Activated T-helper 1 cell treated with anti-CD3 and anti-CD28 coated beads, Interleukin-2, amount 50 U/mL, for 16 hours (primary cell): ENCODE measurements at places on chromosomes 4 and X.

DNA sequence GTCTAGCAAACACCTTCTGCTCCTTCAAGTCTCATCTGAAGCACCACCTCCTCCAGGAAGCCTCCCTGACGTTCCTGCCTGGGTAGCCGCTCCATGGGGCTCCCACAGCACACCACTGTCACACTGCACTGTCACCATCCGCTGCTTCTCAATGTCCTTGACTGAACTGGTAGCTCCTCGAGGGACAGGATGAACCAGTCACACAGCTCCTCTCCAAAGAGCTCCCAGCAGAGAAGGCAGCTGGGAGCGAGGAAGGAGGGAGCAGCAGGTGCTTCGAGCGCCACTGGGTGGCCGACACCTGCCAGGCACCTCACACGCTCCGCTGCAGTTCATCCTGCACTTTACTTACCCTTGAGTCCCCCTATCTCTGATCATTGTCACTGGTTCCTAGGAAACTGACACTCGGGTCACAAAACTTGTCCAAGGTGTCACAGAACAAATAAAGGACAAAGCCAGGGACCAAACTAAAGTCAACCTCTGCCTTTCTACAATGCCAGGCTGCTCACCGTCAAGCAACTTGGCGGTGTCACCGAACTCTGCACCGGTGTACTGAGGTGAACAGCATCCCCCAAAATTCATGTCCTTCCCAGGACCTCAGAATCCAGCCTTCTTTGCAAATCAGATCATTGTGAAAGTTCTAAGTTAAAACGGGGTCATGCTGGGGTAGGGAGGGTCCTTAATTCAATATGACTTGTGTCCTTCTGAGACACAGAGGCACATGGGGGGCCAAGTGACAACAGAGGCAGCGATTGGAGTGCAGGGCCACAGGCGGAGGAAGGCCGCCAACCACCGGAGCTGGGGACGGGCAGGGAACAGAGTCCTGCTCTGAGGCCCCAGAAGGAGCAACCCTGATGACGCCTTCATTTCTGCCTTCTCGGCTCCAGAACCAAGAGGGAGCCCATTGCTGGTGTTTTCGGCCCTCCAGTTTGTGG lies 5.5 kb upstream of the S100P start:
- no peak for DNase-seq

GRCh38 chrX:50514811-50515210 lies 44.2 kb upstream of the DGKK start:
- no peak for DNase-seq

DNA sequence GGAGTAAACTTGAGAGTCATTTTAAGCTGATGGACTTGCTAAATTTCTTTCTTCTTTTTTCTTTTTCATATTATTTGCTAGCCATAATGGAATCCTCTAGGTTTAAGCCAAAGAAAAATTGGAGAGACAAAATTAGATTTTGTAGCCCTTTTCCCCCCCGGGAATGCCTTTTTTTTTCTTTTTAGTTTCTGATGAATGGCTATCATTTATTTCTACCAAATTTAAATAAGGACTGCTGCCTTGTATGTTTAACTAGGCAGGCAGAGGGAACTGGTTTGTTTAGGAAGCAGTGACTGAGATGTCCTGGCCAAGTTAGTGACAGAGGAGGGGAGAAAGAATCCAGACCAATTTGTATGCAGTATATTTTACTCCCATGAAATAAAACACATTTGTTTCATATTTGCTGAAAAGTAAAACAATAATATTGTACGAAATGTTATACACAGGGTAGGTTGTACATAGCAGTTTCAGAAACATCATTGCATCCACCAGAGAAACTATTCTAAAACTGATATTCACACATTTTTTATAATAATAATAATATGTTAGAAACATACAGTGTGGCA lies 5.7 kb downstream of the PITX2 start:
- DNase-seq: no peak

- no peak for DNase-seq
Measured at GRCh38 chr4:74056858-74057562, 18.5 kb upstream of the CXCL3 start.

DNA sequence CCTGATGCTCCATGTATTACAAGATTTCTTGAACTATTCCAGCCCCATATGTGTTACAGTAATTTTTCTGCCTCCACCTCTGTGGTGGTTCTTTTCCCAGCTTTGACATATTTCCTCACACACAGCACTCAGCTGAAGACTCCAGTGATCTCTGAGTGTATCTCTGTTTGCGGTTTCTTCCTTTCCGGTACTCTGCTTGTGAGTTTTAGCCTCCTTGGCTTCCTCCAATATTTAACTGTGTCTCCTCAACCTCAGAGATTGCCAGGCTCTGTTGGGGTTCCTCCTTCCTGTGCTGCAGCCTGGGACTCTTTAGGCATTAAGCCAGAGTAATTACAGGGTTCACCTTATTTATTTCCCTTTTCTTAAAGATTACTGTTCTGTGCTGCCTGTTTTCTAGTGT lies 73.2 kb downstream of the NFKB1 start:
- DNase-seq: no peak

GRCh38 chr4:165684177-165684805 lies 188.7 kb upstream of the TLL1 start:
- DNase-seq: no peak

- no peak for DNase-seq
Measured at GRCh38 chr4:139783741-139784484, 118.3 kb downstream of the MGST2 start.

GRCh38 chrX:146854281-146854680 lies 39.7 kb upstream of the CXorf51A start:
- DNase-seq: no peak

GRCh38 chr4:158020176-158020575 lies 152.6 kb downstream of the GASK1B start:
- DNase-seq: no peak
